NCI-H460 (cell line): ENCODE measurements at places on chromosomes 2 and 18.

- no peak for DNase-seq
These were observed 359.9 kb downstream of the OSR1 start for GRCh38 chr2:18998491-18998890.

DNA sequence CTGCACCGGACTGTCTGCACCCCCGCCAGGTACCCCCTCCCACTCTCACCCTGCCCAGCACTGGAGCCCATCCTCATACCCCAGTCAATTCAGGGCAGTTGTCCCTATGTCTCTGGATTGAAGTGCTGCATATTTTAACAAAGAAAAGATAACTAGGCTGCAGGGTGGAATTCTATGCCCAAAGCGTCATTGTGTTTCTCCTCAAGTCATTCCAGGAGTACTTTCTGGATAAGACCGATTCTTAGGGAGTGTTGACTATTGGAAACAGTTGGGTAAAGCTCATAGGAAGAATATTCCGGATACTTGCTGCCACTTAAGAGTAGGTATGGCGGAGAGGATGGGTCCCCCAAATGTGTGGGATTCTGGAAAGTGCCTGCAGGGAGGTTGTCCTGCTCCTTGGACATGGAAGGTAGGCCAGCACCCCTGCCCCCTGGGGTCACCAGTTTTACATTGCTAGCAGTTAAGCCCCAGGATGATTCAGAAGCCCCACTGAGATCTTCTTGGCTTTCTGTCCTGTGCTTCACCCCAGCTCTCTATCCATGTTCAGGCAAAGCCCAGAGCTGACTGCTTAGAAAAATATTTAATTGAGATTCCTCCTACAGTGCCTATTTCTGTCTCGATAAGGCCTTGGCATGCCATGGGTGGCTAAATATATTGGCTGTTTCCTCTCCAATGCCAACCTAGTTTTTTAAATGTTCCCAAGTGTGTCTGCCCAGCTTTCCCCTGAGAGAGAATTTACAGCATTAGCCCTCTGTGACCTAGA is 48.2 kb downstream of the RPL37A start:
- DNase-seq, result no peak

- peak; percentile 13 for DNase-seq
These were observed 118.1 kb upstream of the MSH6 start for GRCh38 chr2:47664817-47665216.

DNA sequence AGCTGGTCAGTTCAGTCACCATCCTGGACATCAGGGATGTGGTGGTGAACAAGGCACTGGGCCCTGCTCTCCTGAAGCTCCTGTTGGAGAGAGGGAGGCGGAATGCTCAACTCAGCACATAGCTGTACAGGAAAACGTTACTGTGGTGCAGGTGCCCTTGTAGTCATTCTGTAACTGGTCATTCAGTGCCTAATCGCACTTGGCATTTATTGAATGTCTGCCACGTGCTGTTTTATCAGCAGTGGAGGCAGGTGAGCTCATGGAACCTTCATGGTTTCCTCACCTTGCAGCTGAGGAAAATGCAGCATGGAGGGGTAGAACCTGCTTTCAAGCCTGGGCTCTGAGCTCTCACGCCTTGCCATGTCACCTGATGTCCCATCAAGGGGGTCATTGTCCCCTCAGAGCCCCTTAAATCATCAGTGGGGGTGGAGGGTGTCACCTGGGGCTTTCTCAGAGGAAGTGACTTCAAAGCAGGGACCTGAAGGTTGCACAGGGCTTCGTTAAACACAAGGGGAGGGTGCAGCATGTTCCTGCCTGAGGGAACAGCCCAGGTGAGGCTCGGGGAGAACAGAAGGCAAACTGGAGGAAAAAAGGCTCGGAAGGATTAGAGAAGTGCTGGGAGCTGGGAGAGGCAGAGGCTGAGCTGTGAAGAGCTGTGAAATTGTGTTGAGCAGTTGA is 56.0 kb upstream of the RPL31 start:
- no peak for DNase-seq

DNA sequence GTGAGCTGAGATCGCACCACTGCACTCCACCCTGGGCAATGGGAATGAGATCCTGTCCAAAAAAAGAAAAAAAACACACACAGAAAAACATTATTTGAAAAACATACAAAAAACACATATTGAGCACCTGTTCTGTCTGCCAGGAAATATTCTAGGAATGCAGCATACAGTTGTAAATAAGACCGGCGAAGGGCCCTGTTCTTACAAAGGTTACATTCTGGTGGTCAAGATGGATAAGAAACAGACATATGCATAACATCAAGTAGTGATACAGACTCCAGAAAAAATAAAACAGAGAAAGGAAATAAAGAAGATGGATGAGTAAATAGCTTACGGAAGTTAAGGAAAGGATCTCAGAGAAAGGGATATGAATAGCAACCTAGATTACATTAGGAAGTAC is 159.8 kb downstream of the GALNT3 start:
- DNase-seq, result no peak

- no peak for DNase-seq
These were observed 6.3 kb upstream of the GAL3ST2 start for GRCh38 chr2:241770185-241770935.

DNA sequence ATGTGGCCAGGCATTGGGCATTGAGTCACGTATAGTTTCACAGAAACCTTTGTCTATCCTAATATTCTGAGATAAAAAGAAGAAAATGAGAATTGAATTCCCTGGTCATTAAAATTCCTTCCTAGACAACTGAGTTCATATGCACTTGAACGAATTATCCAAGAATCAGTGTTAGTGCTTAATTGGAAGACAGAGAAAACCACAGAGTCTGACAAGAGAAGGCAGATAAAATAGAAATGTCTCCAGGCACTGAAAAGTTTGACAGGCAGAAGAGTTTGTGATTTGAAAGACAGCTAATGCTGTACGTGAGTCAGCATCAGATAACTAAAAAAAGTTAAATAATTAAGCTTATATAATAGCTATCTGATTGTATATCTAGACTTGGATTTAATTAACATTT is 47.7 kb upstream of the TRIB2 start:
- DNase-seq, result no peak

GRCh38 chr2:64930258-64930671 is 58.9 kb upstream of the SLC1A4 start:
- DNase-seq, result no peak

GRCh38 chr2:38244301-38244700 is 132.8 kb downstream of the ATL2 start:
- no peak for DNase-seq

- no peak for DNase-seq
These were observed 11.1 kb upstream of the RPIA start for GRCh38 chr2:88680266-88680902.
